ENCODE measurements at places on chromosomes 5 and 9.

- no peak for DNase-seq
These were observed 98.4 kb upstream of the C9orf72 start for GRCh38 chr9:27671636-27672035.

DNA sequence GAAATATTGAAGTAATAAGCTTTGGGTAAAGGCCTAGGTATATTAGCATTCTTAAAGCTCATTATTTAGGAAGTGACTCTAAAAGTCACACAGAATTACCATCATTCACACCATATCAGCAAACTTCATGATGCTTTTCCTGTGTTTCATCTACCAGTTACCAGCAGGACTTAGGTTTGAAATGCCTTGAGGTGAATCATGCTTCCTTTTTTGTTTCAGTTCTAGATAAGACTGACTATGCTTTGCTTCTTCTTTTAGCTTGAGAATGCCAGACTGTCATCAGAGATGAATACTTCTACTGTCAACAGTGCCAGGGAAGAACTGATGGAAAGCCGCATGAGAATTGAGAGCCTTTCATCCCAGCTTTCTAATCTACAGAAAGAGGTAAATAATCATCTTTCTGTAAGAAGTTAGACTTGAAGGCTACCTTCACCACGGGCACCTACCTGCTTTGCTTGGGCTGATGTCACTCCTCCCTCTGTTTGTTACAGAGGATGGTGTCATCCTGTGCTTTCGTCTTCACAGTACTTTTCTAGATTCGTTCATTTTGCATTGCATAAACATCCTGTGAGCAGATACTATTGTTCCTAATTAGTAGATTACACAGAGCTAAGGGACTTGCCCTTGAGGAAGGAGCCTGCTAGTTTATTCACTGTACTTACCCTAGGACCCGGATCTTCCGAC is 34.7 kb downstream of the LMNB1 start:
- DNase-seq: no peak

GRCh38 chr5:148585988-148586387 is 68.3 kb downstream of the HTR4 start:
- DNase-seq: no peak

GRCh38 chr5:64952951-64953673 is 184.4 kb downstream of the CWC27 start:
- no peak for DNase-seq

DNA sequence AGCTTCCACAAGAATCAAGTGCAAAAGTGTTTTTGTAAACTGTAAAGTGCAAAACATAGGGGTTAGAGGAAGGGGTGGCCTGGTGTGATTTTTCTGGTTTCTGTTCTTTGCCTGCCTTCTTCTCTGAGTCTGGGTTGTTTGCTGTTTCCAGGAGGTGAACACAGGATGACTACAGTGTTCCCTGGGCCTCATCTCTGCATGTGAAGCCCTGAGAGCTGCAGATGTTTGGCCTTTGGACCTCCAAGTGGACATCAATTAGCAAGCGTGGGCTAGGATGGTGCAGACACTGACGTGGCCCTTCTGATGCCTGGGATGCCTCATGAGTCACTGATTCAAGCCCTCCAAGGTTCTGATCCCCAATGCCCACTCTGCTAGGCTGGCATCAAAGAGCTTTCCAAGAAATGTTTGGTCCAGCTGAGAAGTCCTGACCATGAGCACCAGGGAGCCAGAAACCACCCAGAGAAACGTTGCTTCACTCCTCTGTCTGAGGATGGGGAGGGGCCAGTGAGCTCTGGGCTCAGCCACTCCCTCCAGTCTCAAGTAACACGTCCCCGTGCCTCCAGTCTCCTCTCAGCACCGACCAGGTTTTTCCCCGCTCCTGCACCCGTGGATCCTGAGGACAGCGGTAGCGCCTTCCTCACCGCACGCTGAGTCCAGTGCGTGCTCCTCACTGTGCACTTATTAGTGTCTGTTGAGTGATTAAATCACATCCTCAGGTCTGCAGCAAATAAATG is 7.6 kb downstream of the IL9 start:
- DNase-seq: no peak

- no peak for DNase-seq
These were observed 575.8 kb upstream of the ZNF462 start for GRCh38 chr9:106287091-106287631.

DNA sequence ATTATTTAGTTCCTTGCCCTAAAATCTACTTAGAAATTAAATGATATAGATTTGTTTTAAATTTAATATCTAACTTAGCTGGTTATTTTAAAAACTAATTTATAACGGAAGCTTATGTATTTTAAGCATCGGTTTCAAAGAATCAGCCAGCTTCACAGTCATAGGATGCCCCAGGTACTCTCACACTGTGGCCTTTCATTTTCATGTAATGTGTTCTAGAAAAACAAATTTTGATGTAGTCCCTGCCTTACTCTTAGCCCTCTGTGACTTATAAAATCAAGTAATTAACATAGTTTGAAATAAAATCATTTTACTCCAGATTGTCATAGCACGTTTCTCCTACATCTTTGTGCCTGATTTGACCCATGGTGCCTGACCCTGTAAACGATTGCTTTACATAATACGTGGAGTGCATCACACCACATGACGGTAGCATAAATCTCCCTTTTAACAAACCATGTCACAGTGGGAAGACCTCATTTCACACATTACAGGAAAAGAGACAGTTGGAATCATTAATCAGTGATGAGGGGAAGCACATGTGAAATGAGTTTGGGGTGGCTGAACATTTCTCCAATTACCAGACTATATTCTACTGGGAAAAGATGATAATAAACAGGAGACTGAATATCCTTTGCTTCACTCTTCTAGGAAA is 731.5 kb upstream of the CDH9 start:
- DNase-seq: no peak

DNA sequence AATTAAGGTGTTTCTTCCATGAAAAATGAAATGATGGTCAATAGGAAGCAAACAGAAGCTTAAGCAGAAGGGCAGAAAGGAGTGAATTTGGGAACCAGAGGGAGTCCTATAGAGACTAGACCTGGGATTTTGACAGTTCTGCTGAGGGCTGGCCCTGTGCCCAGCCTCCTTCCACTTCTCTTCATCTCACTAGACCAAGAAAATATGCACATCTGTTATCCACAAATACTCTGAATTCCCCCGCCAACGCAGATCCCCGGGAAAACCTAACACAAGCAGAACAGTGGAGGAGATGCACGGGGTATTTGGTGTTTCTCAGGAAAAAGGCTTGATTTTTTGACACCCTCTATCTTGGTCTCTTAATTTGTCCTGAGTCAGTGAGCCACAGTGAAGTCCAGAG is 22.7 kb downstream of the GRIA1 start:
- DNase-seq: no peak

DNA sequence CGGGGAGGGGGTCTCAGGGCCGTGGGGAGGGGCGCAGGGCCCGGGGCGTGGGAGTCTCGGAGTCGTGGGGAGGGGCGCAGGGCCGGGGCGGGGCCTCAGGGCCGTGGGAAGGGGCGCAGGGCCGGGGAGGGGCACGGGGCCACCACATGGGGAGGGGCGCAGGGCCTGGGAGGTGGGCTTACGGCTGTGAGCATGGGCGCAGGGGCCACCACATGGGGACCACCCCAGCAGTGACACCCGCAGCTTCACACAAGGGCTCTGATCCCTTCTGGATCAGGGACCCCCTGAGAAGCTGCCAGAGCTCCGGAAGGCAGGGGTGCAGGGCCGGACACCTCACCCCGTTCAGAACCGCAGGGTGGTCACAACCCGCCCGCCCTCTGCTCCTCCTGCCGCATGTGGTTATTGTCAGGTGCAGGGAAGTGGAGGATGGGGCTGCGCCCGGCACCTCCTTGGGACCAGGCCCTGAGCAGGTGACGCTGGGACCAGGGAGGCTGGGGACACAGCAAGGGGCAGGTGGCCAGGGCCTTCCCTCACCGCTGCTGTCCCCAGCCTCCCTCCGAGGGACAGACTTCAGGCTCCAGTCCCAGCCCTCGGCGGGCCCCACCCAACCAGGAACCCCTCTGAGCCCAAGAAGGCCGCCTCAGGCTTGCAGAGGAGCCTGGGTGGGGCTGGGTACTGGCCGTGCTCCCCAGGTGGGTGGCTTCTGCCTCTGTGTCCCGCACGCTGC is 53.7 kb downstream of the EXD3 start:
- no peak for DNase-seq

GRCh38 chr5:94901191-94901979 is 282.9 kb downstream of the SLF1 start:
- peak; percentile 2 for DNase-seq

DNA sequence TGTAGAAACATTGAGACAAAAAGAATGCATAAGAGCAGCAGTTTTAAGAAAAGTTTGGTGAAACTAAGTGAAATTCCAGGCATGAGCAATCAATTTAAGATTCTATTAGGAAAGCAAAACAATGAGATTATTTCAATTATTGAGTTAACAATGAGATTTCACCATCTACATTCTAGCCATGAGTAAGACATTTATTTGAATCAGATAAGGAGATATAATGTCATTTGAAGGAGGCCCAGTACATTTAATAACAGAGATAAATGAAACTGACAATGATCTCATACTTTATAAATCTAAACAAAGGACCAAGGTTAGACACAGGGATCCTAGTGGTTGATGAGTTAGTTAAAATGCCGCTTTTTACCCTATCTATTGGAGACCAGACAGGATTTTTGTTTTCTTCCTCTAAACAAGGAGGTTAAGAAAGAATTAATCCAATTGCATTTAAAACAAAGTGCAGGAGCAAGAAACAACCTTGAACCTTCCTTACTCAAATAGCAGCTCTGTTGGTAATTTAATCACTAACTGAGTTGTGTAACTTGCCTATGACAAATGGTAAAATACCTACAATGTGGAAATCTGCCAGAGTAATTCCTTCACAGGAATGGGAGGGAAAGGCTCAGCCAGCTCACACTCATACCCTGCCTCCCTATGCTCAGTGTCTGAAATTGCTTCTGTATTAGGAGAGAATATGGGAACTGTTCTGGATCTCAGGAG is 103.5 kb upstream of the NR3C1 start:
- DNase-seq: no peak
